ENCODE measurements at places on chromosomes 11 and 22.
A peak's percentile ranks its signal among the peaks of the same experiment; 100 is the strongest.

GRCh38 chr22:27668828-27669797 lies 132.4 kb downstream of the MN1 start:
- no peak for DNase-seq

- no peak for DNase-seq
Measured at GRCh38 chr11:117179048-117179999, 781 bp downstream of the SIDT2 start.

GRCh38 chr11:100791103-100791502 lies 104.0 kb downstream of the ARHGAP42 start:
- no peak for DNase-seq

- DNase-seq, result no peak
Measured at GRCh38 chr22:46734830-46735453, 3.1 kb downstream of the CERK start.

DNA sequence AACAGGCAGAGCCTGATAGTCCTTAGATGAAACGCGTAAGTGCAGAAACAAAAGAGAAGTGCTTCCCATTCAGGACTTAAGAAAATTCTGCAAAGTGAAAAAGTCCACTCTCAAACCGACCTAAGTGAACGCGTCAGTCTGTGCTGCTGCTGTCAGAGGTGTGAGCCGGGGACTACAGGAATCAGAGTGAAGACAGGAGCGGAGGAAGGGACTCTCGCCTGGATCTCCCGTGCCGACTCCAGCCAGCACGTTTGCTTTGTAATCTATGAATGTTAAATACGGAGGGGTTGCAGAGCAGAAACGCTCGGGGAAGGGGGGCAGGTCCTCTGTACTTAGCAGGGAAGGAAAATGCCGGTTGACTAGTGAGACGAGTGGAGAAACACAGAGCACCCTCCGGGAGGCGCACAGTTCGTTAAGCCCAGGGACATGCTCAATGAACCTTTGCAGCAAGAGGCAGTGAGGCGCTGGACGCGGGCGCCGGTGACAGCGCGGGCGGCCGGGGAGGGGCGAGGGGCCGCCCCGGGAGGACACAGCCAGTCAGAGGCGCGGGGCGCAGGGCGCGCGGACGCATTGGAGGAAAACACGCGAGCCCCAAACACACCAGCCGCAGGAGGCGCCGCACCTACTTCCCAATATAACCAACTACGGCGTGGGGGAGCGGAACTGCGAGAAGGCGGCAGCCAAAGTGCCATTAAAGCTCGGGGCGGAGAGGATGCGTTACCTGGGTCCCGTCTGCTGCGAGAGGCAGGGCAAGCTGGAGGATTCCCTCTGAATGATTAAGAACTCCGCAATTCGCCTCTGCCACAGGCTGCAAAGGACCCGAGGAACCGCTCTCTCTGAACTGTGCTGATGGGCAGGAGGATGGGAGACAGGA lies at the start of gene CNTN5:
Gene CNTN5 (plus strand): TSS at position 598 of the 874 bp plus-strand sequence.
- peak; percentile 5 for DNase-seq

DNA sequence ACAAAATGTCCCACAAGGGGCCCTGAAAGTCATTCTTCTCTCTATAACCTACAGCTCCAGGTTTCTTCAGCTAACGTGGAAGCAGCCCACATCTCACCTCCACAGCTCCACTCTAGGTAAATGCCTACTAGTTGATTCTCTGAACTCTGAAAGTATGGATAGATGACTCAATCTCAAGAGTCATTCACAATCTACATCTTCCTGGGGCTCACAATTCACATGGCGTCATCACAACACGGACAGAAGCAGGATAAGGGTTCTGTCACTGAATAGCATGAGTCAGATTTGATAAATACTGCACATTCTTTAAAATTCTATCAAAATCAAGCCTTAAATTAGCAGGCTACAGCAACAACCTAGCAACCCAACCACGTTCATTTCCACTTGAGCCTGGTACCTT lies 96.3 kb downstream of the PLEKHA7 start:
- DNase-seq, result no peak

GRCh38 chr11:93655581-93656255 lies 5.8 kb upstream of the CEP295 start:
- no peak for DNase-seq

- no peak for DNase-seq
Measured at GRCh38 chr11:120510406-120511115, 987 bp upstream of the GRIK4 start.

- no peak for DNase-seq
Measured at GRCh38 chr11:121938076-121938475, 177.9 kb downstream of the BLID start.

DNA sequence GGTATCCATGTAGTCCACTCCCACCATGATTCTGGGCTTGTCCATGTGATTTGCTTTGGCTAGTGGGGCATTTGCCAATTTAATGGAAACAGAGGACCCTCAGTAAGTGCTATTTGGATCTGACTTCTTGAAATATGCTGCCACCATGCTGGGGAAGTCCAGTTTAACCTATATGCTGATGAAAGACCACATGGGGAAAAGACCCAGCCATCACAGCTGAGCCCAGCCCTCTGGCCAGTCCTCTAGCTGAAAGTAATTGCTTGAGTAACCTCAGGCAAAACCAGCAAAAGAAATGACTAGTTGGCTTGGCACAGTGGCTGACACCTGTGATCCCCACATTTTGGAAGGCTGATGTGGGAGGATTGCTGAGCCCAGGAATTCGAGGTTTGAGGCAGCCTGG lies 61.5 kb downstream of the ATG16L2 start:
- DNase-seq, result no peak

DNA sequence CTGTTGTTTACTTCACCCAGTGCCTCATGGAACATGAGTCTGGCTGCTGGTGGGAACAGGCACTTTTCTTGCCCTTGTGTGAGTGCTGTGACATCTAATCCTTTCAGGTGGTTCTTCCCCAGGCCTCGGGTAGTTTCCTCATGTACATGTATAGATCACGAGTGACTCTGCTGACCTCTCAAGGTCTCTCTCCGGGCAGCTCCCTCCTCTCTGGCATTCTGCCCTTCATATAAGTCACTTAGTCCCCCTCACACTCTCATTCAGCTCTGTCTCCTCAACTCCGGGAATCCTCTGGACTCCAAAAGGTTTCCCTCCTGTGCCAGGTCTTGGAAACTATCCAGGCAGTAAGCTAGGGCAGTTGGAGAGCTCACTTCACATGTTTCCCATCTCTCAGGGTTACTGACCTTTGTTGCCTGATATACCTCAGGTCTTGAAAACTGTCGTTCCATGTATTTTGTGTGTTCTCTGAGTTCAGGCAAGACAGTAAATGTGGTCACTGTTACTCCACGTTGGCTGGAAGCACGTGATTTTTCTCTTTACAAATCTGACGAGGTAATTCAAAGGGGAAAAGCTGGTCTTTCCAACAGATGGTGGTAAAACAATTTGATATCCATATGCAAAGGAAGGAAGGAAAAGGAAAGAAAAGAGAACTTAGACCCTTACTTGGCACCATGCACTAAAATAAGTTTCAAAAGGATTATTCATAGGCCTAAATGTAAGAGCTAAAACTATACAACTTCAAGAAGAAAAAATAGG lies 40.5 kb upstream of the PITPNB start:
- DNase-seq, result no peak

DNA sequence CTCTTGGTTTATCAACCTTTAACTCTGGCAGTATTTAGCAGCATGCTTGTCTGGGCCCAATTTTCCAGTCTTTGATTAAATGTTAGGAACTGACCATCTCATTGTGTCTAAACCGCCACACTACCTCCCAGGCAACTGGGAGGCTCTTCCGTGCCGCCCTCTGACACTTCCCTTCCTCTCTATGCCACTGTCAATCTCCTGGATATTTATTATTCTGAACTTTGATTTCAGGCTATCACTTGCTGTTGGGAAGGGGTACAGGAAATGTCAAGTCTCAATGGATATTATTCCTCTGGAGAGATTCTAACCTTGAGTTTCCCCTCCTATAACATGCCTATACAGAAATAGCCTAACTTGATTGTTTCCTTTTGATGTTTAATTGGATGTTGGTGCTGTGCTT lies 222.9 kb upstream of the NARS2 start:
- no peak for DNase-seq
